Effector memory CD8-positive, alpha-beta T cell (primary cell): ENCODE measurements at places on chromosomes 13 and 19.

DNA sequence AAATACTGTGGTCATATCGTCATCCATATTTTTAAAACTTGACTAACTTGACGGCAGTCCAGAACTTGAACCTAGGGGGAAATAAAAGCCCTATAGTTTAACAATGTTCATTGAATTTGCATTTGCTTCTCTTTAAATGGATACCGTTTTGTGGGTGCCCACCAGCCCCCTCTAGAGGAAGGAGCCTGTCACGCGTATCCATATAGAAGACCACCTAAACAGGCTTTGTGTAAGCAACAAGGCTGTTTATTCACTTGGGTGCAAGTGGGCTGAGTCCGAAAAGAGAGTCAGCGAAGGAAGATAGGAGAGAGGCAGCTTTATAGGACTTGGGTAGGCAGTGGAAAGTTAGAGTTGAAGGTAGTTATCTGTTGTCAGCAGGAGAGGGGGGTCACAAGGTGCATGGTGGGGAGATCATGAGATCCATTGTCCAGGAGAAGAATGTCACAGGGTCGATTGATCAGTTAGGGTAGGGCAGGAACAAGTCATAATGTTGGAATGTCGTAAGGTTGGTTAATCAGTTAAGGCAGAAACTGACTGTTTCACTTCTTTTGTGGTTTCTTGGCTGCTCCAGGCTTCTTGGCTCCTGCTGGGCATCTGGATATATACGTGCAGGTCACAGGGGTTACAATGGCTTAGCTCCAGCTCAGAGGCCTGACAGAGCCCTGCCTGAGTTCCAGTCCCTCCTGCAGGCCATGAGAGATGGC, 42.5 kb upstream of the ANKRD10 start:
- no peak for DNase-seq

DNA sequence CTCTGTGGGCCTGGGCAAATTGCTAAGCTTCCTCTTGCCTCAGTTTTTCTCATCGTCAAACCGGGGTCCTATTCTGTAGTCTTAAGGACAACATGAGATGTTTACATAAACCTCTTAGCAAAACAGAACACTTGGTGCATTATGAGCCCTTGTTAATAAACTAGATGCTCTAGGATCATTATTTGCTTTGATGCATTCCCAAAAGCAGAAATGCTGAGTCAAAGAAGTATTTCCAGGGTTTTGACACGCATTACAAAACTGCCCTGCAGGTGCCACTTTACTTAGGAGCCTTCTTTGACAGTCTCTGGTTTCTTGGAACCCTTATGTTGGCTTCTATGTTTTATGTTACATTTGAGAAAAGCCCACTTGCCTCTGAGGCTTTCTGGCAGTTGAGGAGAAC, 12.1 kb downstream of the AKAP11 start:
- DNase-seq: no peak

DNA sequence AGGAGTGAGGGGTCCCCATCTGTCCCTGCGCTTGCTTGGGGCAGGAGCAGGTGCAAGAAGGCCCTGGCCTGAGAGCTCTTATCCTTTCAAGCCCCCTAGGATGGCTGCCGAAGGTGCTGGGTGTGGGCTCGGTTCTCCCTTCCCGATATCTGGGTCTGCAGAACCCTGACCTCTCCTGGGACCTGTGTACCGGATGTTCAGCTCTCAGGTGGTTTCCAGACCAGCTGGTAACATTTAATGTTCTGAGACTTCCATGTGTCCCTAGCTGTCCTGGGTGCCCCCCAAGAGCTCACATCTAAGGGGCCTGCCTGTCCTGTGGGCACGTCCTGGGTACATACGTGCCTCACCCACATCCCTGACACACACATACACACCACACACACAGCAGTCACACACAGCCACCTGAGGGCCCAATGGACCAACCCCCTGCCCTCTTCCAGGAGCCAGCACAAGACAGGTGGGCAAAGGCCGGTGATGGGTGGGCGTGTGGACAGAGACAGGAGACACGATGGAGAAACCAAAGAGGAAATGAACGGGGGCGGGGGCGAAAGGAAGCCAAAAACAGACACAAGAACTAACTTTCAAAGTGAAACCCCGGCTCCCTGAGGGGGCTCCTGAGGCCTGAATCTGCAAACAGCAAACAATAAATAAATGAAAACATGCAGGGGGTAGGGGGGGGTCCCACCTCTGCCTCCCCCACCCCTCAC, 124.3 kb downstream of the PTPRS start:
- DNase-seq: no peak

GRCh38 chr19:36837176-36837905, 846 bp downstream of the ZNF790 start:
- DNase-seq: no peak

GRCh38 chr19:36775768-36776167, 3.2 kb upstream of the ZNF850 start:
- DNase-seq: no peak
